ENCODE measurements at places on chromosomes 11 and 22.

- no peak for DNase-seq
Measured at GRCh38 chr22:40377931-40378330, 7.5 kb downstream of the SGSM3 start.

DNA sequence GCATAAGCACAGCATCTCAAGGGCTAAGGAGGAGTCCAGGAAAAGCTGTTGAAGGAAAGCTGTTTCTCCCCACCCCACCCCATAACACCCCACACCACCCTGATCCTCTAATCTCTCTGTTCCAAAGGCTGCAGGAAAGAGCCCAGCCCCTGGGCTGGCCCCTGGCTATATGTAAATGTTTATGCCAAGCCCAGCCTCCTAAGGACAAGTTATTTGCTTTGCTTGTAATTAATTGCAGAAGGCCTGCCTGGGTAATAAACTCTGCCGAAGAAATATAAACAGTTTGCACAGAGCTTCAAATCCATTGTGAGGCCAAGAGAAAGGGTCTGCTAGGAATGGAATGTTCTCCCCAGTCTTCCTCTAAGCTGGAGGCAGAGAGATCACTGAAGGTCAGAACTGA is 21.2 kb downstream of the ARRB1 start:
- DNase-seq, result peak; percentile 21

GRCh38 chr11:11415901-11416300 is 62.9 kb upstream of the CSNK2A3 start:
- DNase-seq, result no peak

GRCh38 chr22:36470994-36471331 is 10.5 kb downstream of the TXN2 start:
- DNase-seq, result no peak
